ENCODE measurements at places on chromosomes 11 and 22.

- no peak for DNase-seq
Measured at GRCh38 chr22:24423519-24424000, 3.8 kb upstream of the ADORA2A start.

GRCh38 chr11:3091081-3091845, 34.0 kb upstream of the CARS1 start:
- no peak for DNase-seq

DNA sequence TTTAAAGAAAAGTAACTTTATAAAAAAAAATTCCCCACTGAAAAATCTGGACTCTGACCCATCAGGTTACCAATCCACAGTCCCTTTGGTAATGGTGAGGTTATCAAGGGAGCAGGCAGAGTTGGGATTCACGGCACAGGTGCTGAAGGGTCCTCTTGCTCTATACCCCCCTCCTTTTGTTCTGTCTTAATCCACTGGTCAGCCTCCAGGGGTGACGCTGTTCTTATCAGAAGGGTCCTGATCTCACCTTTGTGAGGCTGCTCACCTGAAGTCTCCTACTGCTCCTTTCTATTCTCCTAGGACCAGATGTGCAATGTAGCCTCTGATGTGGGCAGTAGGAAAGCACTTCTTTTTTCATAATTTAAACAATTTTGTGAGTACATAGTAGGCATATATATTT, 80.6 kb upstream of the E2F8 start:
- DNase-seq, result no peak

DNA sequence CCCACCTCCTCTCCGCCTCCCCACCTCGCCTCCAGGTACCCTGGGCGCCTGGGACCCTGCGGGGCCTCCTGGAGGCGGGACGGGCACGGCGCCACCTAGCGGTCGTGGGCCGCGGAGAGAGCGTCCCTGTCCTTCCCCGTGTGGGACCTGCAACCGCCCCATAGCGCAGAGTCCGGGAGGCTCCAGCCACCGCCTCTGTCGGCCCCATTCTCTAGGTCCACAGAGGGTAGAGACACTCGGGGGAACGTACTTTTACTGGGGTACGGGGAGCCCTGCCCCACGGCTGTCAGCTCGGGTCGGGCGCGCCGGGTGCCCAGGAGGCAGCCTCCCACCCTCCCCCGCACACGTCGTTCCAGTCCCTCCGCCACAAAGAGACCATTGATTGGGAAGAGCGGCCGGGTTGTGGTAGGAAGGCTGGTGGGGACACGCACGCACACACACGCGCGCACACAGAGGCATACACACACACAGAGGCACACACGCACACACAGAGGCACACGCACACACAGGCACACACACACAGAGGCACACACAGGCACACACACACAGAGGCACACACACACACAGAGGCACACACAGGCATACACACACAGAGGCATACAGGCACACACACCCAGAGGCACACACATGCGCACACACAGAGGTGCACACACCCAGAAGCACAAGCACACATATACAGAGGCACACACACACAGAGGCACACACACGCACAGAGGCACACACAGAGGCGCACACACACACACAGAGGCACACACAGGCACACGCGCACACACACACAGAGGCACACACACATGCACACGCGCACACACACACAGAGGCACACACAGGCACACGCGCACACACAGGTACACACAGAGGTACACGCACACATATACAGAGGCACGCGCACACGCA, 12.6 kb upstream of the NECTIN1 start:
- no peak for DNase-seq

DNA sequence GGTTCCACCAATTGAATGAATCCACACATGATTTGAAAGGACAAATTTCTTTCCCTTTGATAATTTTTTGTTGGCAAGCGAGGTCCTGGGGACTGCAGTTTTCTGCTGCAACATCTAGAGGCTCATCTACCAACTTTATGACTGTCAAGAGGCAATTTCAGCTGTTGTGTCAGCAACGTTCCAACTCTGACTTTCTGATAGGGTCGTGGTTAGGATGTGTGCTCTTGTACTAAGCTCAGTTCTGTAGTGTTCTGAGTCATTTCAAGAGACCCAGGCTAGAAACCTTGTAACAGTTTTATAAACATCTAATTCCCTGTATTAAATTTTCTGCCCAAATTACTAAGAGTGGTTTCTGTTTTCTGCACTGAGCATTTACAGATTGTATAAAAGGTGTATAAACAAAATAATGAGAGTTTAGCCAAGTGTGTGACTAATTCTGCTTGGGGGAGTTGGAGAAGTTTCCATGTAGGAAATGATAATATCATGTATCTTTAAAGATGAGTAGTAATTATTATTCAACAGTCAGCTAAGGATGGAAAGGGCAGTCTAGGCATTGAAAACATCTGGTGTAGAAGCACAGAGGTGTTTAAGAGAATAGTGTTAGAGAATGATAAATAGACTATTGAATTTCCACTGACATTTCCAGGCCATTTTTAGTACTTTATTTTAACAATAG, 72.2 kb downstream of the RBMXL2 start:
- no peak for DNase-seq

DNA sequence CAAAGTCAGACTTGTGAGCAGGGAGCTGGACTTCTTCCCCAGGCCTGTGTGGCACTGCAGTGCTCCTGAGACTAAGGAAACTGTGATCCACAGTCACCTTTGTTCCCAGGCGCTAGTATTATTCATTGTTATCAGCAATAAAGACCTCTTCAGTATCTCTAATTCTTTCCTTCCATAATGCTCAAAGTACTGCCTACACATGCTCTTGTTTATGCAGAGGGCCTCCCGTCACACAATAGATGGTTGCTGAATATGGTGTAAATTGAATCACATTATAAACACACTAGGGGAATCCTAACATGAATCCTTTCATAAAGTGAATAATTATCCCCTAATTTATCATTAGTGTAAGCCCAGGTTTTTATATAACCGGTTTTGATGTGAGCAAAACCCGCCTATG, 493.3 kb downstream of the BUD13 start:
- DNase-seq, result no peak

DNA sequence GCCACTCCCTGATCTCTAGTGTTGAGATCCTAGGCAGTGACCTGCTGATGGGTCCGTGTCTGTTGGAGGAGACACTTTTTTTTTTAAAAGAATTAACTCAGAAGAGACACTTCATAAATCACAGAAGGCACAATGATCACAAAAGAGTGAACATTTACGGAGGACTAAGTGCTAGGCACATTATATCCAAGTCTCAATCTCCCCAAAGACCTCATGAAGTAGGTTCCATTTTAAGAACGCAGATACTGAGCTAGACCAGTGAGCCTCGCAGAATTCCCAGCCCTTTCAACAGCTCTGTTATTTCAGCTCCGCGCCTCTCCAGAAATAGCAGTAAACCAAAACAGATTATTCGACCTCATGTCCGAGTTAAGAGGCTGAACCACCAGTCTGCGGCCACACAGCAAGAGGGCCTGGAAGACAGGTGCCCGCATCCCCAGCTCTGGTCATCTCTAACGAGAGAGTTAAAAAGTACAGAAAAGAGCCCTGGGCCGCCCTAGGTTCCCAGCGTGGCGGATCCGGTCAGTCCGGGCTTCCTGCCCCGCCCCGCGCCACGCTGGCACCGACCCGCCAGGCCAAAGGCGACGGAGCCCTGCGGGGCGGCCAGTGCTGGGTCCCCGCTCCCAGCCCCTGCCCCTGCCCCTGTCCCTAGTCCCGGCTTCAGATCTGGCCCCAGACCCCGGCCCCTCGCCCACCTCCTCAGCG, 612 bp downstream of the XBP1 start:
- peak; percentile 10 for DNase-seq

DNA sequence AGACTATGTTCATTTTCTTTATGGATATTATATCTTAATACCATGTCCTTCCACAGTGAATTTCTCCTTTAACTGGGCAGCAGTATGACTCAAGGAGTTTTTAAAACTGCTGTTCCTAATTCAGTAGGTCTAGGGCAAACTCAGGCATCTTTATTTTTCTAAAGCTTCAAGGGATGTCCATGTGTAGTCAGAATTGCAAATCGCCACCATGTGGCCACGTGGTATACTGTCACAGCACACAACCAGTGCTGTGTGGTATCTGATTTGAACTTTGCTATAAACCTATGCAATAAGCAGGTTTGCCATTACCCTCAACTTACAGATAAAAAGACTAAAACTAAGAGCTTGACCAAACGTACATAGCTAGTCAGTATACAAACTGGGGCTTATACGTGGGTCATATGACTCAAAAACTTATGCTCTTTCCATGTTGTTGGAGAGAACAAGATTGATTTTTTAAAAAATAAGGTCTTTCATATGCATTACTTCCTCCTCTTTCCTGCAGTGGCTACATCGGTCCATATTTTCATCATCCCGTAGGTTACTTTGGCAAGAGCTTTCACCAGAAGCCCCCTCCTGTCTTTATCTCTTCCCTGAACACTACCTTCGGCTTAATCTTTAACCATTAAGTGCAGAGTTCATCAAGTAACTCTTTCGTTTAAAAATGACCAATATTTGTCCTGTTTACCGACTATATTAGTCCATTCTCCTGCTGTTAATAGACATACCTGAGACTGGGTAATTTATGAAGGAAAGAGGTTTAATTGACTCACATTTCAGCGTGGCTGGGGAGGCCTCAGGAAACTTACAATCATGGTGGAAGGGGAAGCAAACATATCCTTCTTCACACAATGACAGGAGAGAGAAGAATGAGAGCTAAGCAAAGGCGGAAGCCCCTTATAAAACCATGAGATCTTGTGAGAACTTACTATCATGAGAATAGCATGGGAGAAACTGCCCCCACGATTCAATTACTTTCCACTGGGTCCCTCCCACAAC, 8.0 kb upstream of the HTATIP2 start:
- no peak for DNase-seq

DNA sequence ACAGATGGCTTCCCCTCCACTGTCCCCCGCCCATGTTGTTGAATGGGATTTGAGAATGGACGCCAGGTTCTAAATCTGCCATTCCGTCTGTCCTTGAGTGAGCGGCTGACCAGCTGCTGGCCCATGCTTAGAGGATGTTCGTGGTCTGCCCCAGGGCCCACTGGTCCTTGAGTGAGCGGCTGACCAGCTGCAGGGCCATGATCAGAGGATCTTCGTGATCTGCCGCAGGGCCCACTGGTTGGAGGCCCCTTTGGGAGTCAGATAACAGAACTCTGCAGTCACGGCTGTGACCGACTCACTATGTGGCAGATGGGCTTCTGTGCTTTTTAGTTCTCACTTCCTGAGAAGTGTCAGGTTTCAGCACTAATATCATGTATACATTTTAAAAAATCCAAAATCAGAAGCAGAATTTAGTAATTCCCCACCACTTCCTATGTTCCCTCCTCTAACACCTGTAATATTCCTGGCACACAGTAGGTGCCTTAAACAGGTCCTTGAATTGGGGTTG, 54.1 kb downstream of the MICAL3 start:
- no peak for DNase-seq

DNA sequence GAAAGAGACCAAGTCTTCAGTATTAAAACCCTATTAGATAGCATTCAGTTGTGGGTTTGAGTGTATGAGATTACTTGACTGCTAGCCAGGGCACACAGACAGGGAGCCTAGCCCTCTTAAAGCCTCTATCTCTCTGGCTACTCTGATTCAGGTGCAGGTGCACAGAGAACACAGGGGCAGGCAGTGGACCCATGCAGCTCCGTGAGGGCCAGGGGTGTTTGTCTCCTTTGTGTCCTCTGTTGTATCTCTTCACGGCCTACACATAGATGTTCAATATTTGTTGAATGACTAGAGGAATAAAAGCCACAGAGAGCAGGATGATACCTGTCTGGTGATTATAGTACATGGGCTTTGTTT, 21.5 kb upstream of the AIFM3 start:
- DNase-seq, result no peak

- DNase-seq, result no peak
Measured at GRCh38 chr11:112889446-112889845, 71.8 kb upstream of the NCAM1 start.

DNA sequence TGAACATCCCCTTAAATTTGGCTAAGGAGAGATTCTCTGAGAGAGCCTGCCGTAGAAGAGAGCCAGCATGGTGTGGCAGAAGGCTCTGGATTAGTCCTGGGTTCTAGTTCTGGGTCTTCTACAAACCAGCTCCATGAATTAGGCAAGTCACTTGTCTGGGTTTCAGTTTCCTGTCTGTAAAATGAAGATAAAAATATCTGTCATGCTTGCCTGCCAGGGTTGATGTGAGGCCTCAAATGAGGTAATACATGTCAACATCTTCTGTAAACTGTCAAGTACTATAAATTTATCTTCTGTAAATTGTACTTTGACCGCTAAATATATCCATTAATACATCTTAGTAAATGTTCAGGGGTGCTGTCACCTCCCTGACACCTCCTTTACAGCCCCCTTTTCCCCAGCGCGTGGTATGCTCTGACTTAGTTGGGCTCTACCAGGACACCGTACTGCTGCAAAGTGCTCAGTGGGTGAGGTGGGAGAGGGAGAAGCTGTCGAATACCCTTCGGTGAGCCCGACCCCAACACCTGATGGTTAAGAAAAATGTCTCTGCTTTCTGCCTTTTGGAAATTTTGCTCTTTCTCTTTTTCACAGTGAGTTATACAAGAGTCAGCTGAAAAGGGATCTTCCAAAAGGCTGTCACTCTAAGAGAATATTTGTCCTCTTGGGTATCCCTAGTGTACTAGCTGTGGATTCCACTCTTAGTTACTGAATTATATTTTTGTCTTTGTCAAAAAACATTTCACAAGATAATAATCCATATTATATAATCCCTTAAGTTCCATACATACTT, 15.0 kb downstream of the RBX1 start:
- DNase-seq, result no peak

- DNase-seq, result no peak
Measured at GRCh38 chr11:71301046-71301857, 48.9 kb upstream of the SHANK2 start.

DNA sequence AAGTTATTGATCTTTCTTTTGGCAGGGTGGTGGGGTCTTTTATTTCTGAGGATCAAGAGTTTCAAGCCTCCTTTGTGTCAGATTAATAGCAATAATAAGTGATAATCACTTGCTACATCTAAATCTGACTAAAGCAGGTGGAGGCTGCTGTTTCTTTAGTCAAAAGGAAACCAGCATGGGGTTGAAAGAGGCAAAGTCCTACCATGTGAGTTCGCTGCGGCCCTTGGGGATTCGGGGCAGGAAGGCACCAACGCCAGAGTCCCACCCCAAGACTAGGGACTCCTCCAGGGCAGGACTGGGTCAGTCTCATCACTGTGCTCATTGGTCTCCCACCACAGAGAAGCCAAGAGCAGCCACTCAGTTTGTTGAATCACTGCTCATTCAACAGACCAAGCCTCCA, 73.0 kb downstream of the TENM4 start:
- no peak for DNase-seq

All from SW 1271 (cell line).